ENCODE measurements at places on chromosomes 5 and 9.

- no peak for DNase-seq
These were observed 34.5 kb upstream of the FAM151B start for GRCh38 chr5:80453366-80453765.

GRCh38 chr5:140611020-140611521 lies 21.9 kb downstream of the CD14 start:
- DNase-seq, result no peak

DNA sequence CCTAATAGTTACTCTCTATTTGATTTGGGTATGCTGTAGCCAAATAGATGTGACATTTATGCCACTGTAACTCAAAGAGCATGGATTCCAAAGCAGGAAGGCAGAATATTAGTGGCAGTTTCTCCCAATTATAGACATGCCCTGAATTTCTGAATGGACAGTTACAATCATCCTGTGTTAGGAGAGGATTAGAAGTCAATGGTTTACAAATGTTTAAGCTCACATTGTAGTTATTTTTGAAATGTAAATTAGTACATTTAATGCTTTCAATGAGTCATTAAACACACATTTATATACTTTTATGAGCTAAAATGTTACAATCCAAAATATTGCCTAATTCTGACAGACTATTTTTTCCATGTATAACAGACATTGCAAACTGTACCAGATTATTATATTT lies 62.3 kb upstream of the CDH18 start:
- DNase-seq, result no peak

GRCh38 chr9:109012876-109013678 lies at the start of gene CTNNAL1:
CTNNAL1 (minus strand) TSS chr9:109013499; CDS start chr9:109013442, 57 bp downstream.
- peak; percentile 43 for DNase-seq

DNA sequence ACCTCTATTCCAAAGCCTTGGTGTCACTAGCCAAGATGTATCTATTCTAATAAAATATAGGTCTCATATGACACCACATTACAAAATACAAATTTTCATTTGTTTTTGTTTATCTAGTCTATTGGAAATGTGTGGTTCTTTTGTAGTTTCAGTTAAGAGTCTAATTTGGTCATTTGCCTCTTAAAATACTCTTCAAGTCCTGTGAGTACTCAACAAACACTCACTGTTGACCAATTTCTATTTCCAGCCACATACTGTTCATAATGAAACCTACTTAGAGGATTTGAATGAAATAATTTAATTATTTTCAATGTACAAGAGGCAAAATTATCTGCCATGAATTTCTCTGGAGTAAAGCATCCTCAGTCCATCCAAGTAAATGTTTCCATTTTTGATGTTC lies 40.6 kb downstream of the SLC1A3 start:
- no peak for DNase-seq

Data from NCI-H187 (cell line).